Astrocyte of the spinal cord (primary cell): ENCODE measurements at places on chromosomes 11 and 22.

DNA sequence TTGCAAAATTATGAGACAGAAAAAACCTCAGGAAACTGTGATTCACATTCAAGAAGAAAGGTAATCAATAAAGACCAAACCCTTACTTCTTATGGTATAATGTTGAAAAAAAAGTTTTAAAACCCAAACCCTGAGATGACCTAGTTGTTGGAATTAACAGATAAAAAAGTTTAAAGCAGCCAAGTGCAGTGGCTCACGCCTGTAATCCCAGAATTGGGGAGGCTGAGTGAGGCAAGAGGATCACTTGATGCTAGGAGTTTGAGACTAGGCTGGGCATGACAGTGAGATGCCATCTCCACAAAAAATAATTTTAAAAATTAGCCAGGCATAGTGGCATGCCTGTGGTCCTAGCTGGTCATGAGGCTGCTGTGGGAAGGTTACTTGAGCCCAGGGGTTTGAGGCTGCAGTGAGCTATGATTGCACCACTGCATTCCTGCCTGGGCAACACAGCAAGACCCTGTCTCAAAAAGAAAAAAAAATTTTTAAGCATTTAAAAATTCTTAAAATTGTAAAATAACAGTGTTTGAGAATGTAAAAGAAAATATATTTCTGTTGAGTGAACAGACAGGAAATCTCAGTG, 85.1 kb downstream of the EFCAB6 start:
- DNase-seq: no peak

GRCh38 chr22:38481162-38481870, 13.4 kb downstream of the KDELR3 start:
- DNase-seq: no peak

DNA sequence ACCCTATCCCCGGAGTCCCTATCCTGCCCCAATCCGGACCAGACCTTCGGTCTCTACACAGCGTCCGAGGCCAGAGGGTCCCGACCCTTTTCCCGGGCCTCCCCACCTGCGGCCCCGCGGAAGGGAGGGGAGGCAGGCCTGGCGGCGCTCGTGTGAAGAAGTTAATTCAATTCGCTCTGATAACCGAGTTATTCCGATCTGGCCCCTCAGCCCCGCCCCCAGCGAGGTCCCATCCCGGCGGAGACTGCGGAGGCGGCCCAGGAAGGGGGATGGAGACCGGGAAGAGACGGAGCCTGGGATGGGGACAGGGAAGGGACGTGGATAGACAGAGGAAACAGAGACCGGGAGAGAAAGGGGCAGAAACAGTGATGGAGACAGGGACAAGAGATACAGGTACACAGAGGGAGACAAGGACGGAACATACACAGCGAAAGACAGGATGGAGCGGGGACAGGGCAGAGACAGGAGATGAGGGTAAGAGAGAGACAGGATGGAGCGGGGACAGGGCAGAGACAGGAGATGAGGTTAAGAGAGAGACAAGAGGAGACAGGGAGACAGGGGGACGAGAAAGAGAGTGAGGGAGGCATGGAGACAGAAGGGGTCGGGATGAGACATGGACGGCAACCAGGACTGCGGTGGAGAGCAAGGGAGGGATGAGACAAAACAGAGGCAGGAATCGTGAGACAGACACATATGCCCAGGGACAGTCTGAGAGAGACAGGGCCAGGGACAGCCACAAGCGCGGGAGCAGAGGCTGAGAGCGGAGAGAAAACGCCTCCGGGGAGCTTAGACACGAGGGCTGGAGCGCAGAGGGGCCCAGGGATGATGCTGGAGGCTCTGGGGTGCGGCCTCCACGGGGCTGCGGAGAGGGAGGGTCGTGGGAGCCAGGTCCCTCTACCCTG, 636 bp upstream of the PHOX2A start:
- DNase-seq: no peak

- DNase-seq: no peak
Measured at GRCh38 chr22:48511781-48512327, 1315.8 kb downstream of the BRD1 start.

- no peak for DNase-seq
Measured at GRCh38 chr22:23154461-23154860, 9.2 kb downstream of the RAB36 start.

DNA sequence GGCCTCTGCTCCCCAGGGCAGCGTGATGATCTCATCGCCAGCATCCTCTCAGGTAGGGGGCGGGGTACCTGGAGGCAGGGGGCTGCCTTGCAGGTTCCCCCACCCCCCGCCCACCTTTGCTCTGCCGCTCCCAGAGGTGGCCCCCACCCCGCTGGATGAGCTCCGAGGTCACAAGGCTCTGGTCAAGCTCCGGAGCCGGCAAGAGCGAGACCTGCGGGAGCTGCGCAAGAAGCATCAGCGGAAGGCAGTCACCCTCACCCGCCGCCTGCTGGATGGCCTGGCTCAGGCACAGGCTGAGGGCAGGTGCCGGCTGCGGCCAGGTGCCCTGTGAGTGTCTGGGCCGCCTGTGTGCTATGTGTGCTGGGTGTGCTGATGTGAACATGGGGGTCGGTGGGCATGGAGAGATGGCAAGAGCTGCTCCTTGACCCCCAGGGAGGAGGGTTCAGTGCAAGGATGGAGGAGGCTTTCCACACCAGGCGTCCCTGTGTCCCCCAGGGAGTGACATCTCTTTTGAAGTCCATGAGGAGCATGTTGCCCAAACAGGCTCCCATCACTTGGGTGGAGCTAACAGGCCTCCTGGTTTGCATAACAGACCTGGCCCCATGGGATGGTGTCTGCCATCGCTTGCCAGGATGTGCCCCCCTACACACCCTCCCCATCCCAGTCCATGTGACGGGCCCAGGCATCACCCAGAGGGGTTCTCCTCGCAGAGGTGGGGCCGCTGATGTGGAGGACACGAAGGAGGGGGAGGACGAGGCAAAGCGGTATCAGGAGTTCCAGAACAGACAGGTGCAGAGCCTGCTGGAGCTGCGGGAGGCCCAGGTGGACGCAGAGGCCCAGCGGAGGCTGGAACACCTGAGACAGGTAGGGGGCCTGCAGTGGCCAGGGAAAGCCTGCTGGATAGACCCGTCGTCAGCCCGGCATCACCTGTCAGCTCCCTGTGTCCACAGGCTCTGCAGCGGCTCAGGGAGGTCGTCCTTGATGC, 14.1 kb downstream of the PLCB3 start:
- no peak for DNase-seq

- peak; percentile 95 for DNase-seq
Measured at GRCh38 chr11:89381094-89381493, 110.1 kb downstream of the NOX4 start.
